ENCODE measurements at places on chromosomes 12 and 14.

GRCh38 chr12:112869091-112869490 lies 37.7 kb upstream of the OAS1 start:
- DNase-seq: no peak

DNA sequence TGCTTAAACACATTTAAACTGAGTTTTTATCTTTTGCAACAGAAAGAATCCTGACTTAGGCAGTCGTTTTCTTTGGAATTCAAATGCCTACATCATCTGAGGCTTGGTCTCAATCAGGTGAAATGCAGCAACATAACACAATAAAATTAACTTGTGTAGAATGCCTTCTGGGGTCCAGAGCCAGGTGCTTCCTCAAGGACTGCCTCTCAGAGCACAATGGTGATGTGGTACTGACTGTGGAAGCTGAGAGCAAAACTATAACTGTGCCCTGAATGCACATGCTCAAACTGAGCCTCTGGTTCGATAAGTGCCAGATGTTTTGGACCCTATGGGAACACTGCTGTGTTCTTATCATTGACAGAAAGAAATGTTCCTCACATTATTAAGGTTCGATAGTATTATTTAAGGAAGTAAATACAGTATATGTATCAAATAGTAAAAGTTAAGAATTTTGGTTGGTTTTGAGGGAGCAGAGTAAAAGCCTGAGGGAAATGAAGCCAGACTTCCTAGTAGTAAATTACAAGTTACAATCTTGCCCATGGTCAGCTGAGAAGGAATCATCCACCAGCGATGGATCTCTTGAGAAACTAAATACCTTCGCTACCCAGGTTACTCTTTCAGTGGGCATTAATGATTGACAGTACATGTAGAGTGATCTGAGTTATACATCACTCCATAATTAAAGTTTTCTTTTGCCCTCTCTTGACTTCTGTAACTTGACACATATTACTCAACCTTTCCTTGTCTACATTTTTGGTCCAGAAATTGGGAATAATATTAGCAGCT lies 122.9 kb upstream of the ATP2B1 start:
- DNase-seq: no peak

GRCh38 chr12:2804393-2805142 lies 7.9 kb upstream of the ITFG2 start:
- no peak for DNase-seq

DNA sequence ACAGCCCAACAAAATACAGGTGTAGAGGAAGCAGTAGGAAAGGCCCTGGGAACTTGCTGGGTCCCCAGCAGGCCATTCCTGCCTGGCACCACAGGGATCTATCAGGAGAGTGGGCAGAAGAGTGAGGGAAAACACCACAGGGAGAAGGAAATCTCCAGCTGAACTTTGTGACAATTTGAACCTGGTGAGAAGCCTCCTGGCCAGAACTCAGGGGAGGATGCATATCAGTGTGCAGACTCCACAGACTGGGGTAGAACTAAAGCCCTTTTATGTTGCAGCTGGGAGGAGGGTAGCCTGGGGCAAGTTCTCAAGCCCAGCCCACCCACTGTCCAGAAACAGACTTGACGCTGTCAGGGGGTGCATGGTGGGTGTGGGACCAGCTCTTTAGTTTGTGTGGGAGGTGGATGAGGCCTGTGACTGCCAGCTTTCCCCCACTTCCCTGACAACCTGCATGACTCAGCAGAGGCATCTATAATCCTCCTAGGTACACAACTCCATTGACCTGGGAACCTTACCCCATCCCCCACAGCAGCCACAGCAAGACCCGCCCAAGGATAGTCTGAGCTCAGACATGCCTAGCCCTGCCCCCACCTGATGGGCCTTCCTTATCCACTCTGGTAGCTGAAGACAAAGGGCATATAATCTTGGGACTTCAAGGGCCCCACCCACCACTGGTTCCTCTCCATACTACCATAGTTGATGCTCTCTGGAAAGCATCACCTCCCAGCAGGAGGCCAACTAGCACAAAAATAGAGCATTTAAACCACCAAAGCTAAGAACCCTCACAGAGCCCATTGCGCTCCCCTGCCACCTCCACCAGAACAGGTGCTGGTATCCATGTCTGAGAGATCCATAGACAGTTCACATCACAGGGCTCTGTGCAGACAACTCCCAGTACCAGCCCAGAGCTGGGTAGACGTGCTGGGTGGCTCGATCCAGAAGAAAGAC lies 28.9 kb downstream of the PNN start:
- DNase-seq: no peak

Measured in AG04450 (cell line).